ENCODE measurements at places on chromosomes 12 and 14.

DNA sequence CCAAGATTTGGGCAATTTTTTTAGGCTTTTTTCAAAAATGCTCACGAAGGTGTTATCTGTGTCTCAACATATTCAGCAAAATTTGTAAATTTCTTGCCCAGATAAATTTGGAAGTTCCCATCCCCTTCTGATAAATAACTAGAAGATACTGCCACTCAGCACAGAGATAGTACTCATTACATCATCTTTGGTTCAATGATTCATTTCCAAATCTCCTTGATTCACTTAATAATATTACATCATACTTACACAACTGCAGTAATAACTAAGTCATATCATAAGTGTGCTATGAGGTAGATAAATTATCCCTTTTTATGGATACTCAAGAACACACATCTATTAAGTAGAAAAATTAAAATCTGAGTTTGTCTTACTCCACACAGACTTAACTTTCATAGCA, 89.4 kb downstream of the RPAP3 start:
- no peak for DNase-seq

GRCh38 chr12:117622087-117622486, 260.7 kb upstream of the NOS1 start:
- no peak for DNase-seq

DNA sequence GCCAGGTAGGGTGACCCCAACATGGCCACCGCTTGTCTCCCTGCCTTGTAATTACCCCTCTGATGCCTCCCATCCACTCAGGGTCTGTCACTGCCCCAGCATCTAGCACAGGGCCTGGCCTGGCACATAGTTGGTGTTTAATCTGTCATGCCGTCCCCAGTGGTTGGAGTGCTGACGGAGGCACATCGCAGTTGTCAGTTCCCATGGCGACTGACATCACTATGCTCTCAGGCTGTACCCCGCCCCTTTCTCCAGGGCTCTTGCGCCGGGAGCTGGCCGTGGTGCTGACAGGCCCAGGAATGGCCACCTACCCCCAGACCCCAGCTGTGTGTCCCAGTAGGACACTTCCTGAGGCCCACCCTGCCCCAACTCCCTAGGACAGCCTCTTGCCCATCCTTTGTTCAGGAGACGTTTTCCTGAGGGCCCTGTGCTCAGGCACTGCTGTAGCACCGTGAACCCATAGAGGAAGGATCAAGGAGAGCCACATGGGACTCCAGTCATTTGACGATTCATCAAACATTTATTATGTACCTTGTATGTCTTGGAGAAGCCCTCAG, 23.0 kb downstream of the FAM222A start:
- no peak for DNase-seq

- DNase-seq, result no peak
These were observed 3.0 kb downstream of the NPAS3 start for GRCh38 chr14:32941668-32942065.

GRCh38 chr14:88424573-88424972, 39.1 kb downstream of the SPATA7 start:
- DNase-seq, result no peak

DNA sequence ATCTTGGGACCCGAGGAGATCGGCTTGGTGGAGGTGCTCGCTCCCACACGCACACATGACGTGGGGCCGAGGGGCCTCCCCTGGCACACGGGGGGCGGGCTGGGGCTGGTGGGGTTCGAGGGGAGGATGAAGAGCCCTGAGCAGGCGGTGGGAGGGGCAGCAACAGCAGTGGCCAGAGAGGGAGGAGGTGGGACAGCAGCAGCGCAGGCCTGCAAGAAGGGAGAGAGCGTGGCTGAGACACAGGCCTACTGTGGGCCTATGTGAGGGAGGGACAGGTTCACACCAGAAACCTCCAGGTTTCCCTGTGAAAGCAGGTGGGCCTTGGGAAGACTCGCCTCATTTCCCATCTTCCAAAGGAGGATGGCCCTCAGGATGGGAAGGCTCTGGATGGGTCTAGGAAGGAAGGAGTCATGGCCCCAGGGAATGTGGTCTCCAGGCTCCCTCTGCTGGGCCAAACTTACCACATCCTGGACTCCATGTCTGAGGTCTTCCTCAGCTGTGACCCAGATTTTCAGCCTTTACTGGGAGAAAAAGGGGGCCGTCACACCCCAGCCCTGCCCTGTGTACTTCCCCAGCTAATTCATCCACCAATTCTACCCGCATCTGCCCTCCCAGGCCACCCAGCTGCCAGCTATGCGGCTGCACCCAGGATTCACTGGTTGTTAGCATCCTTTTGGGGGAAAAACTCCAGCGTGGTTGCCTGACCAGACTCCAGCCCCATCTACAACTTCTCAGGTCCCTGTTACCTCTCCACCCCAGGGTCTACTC, 2.8 kb downstream of the PIANP start:
- no peak for DNase-seq

DNA sequence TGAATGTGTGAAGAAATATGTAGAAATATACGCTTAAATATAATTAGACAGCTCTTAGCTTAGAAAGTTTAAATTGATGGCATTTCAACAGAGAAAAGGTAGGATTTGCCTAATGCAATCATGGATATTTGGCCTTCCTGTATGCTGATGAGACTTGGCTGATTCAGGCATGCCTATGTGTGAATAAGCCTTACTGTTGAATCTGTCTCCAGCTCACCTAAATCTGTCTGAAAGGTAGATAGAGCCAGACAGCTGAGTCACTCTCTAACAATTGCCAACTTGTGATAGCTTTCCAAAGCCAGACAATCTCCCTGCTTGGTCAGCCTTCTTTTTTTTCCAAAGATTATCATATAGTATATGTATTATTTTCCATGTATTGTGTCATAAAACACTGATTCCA, 92.8 kb upstream of the FLRT2 start:
- DNase-seq, result no peak

DNA sequence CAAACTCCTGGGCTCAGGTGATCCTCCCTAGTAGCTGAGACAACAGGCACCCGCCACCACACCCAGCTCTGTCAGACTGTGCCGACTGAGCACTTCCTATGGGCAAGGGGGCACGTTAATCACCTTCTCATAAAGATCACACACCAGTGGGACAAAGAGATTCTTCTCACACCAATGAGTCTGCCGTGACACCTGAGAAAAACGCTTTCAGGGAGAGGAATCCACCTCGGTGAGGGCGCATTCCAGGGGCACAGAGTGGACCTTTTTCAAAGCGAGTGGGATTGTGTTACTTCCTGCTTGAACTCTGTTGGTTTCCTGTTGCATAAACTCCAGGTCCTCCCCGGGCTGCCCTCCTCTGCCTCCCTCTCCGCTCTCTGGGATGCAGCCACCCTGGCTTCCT, 17.5 kb upstream of the SCARB1 start:
- no peak for DNase-seq

- no peak for DNase-seq
These were observed 47.6 kb downstream of the ESRRB start for GRCh38 chr14:76423534-76423933.
